ENCODE measurements at places on chromosomes 7 and 10.

GRCh38 chr10:115093776-115094408 lies 727 bp downstream of the ATRNL1 start:
- no peak for DNase-seq

DNA sequence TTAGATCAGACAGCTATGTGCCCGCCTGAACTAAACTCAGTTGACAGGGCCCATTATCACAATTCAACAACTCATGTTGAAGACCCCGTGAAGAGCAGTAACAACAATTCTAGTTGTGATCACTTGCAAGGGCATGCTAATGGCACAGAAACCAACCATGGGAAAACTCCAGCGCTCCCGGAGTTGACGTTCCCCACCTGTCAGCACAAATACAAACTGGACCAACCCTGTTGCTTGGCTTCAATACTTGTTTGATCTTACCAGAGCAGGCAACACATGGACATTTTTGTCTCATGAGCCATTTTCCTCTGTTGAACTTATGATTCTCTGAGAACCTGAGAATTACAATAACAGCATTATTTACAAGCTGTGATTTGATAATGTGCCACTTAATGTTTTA lies 119.0 kb upstream of the LANCL2 start:
- DNase-seq, result no peak

GRCh38 chr7:147759327-147759943 lies 831.1 kb upstream of the C7orf33 start:
- no peak for DNase-seq

GRCh38 chr7:82598958-82599357 lies 155.4 kb upstream of the CACNA2D1 start:
- no peak for DNase-seq

- DNase-seq, result no peak
Measured at GRCh38 chr7:98647326-98647725, 30.2 kb downstream of the NPTX2 start.

DNA sequence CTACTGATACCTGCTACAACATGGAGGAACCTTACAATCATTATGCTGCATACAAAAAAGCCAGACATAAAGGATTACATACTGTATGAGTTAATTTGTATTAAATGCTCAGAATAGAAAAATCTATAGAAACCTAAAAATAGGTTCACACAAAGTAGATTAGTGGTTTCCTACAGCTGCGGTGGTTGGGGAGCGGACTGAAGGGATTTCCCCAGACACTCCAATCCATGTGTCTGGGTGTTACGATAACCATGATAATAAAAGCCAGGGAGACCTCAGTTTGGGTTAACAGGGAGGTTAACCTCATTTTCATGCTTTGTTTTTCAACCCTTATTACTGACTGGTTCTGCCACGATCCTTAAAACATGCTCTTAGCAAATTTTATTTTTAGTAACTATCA lies 355.9 kb downstream of the KCNMA1 start:
- no peak for DNase-seq

DNA sequence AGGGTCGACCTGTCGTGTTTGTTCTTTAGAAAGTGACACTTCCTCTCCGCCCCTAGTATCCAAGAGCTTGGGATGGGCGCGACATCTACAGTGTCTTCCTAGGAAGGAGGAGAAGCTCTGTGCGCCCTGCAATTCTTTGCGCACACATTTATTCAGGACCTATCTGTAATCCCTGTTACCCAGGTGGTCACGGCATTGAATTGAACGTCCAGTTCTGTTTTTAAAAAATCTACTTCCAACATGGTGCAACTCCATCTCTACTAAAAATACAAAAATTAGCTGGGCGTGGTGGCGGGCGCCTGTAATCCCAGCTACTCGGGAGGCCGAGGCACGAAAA lies 606 bp upstream of the LAMB1 start:
- no peak for DNase-seq

DNA sequence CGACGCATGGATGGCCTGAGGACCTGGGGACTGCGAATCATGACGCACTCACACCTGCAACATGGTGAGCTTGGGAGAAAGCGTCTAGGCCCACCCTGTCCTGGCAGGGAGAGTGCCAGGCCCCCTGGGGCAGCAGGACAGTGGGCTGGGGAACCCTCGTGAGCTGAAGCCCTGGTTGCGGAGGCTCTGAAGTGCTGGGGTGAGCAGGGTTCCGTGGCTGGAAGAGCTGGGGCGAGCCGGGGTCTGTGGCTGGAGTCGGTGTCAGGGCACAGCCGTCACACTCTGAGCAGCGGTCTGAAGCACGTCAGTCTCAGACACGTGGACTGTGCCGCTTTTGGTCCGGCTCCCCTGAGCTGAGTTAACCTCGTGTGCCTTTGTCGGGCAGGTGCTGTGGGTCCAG lies 4.7 kb downstream of the SUN1 start:
- DNase-seq, result no peak

GRCh38 chr10:78212786-78213175 lies 179.1 kb downstream of the RPS24 start:
- no peak for DNase-seq

GRCh38 chr7:111735661-111736551 lies 173.6 kb upstream of the IMMP2L start:
- no peak for DNase-seq

DNA sequence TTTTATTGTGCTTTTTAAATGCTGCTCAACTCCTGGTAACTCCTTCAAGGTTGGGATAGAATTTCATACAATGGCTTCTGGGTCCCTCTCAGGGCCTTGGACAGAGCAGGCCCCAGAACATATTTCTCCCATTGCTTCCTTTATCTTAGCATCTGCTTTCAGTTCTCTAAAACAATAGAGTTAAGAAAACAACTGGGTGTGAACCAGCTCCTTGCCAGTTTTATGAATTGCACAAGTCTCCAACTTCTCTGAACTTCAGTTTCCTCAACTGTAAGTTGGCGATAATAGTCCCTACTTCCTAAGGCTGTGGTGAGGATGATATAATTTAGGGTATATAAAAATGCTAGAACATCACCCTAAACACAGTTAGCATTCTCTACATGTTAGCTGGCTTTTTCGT lies 77.0 kb upstream of the INHBA start:
- DNase-seq, result no peak

- no peak for DNase-seq
Measured at GRCh38 chr10:95181726-95182125, 12.3 kb upstream of the ACSM6 start.

DNA sequence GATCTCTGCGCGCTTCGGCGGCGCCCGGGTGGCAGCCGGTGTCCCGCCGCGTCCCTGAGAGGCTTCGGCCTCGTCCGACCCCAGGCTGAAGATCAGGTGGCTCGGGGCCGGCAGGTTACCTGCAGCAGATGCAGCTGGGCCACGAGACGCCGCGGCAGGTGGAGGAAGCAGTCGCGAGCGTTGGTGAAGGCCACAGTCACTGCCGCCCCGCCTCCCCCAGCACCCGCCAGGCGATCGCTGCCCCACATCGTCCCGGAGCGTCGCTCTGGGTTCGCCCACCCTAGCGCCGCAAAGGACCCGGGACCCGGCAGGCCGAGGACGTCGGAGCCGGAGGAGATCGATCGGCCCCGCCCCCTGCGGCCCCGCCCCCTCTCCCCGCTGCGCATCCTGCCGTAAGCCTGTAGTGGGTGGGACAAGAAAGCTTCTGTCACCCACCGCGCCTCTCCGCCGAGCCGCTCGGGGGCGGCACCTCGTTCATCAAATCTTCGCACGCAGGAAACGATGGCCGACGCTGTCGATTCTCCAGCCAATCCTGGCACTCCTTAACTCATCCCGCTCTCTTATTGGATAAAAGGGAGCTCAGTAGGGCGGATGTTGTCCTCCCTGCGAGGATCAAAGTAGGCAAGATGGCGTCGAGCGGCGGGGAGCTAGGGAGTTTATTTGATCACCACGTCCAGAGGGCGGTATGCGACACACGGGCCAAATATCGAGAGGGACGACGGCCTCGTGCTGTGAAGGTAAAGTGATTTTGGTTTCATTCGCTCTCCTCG lies at the start of the genes PEX1 and RBM48:
Gene PEX1 (minus strand): TSS at position 333 of the 770 bp plus-strand sequence. CDS start 85 bp downstream, at position 248.
Gene RBM48 (plus strand): TSS at position 608 of the 770 bp plus-strand sequence. CDS start 19 bp downstream, at position 627.
- DNase-seq, result peak; percentile 91

- no peak for DNase-seq
Measured at GRCh38 chr7:10824154-10824553, 149.5 kb upstream of the PHF14 start.

- DNase-seq, result no peak
Measured at GRCh38 chr7:139548302-139549028, 25.0 kb downstream of the CLEC2L start.

GRCh38 chr10:124522131-124522932 lies 60.7 kb downstream of the LHPP start:
- no peak for DNase-seq

DNA sequence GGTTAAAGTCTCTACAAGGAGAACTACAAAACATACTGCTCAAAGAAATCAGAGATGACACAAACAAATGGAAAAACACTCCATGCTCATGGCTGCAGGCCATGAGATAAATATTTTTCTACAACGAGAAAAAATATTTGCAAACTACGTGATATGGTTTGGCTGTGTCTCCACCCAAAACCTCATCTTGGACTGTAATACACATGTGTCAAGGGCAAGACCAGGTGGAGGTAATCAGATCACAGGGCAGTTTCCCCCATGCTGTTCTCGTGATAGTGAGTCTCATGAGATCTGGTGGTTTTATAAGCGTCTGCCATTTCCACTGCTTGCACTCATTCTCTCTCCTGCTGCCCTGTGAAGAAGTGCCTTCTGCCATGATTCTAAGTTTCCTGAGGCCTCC lies 57.8 kb downstream of the COA1 start:
- no peak for DNase-seq

DNA sequence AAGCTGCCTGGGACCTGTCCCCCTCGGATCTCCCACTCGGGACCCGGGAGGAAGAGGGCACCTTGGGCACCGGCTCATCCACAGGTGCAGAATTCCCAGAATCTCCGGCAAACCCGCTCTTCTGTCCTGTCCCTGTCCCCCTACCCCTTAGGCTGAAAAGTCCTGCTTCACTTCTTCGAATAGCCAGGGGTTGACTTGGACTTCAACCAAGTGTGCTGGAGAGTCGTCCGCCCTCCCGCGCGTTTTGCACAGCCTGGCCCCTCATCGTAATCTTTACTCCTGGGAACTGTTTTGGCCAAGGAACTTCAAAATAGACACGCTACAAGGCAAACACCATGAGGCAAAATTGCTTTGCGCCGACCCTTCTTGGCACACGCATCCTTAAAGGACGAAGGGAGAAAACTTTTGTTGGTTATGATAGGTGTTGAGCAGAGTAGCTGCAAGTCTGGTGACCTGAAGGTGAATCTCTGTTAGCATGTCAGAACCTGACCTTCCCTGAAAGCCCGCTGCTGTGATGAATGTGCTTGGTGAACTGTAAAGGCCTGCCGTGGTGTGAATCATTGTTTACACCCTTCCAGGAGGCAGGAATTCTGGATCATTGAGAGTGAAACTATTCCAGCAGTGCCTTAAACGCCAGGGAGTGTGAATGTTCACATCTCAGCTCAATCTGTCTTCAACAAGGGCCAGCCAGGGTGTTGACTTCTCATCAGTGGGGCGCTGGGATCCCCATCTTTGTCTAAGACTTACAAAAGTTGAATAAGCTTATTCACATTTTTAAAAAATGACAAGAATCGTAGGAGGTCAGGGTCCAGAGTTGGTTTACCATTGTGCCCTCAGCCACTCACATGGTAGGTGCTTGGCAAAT lies 589 bp upstream of the RAPGEF5 start:
- no peak for DNase-seq

DNA sequence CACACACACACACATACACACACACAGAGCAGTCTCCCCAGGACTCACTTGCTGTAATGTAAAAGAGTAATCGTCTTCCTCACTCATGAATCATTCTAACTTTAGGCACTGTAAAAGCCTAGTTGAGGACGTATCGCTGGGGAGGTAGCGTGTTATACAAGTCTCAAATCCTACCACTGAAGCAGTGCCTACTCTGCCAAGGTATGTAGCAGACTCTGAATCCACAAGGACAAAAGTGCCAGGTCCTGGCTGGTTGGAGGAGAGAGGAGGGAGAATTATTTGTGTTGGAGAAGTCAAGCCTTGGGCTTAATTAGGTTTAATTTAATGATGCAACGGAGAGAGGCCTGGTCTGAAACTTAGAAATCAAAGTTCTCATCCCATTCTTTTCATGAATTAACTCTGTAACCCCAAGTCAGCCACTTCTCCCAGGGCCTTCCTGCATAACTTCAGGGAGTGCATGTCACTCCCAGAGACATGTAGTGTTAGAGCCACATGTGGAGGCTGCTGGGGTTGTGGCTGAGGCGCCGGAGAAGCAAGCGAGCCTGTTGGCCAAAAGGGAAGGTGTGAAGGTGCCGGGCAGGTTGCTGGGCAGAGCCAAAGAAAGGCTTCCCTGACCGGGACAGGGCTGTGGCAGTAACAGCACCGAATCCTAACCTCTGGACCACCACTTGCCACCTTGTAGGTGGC lies 36.7 kb downstream of the NKX2-3 start:
- no peak for DNase-seq

DNA sequence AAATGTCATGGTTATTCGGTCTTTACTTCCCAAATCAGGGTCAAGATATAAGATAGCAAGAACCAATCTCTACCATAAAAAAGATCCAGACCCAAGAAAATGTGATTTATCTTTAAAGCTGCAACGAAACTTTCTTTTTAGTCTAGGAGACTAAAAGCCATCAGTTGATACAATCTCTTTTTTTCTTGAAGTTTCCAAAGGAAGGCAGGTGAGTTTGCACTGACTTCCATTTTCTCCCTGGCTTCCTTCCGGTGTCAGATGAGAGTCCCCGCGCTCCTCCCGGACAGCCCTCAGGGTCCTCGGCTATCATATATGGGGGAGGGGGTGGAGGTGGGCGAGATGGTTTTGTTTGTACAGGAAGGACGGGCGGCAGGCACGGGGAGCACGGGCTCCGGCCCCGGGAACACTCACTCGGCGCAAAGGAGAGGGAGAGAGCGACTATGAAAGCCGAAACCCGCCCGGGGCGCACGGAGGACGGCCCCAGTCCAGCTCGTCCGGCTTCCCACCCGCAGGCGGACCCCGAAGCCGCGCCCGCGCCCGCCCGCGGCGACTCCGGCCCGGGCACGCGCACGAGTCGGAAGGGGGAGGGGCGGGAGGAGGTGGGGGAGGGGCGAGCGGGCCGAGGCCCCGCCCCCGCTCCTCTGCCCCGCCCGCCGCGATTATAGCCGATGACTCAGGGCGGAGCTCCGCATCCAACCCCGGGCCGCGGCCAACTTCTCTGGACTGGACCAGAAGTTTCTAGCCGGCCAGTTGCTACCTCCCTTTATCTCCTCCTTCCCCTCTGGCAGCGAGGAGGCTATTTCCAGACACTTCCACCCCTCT lies at the start of gene BAG3:
Gene BAG3 (plus strand): TSS at position 689 of the 822 bp plus-strand sequence. CDS start 296 bp downstream, outside the sequence.
- DNase-seq, result peak; percentile 68

- no peak for DNase-seq
Measured at GRCh38 chr7:99499371-99499720, 735 bp downstream of the ZNF394 start.

- no peak for DNase-seq
Measured at GRCh38 chr7:91310830-91311460, 46.7 kb downstream of the FZD1 start.
